ENCODE measurements at places on chromosomes 4 and X. TPM values are rescaled to one million over a fixed set of nuclear protein-coding genes. Genes with fewer than 3 reads are reported as not detected.

Gene CITED1
- polyA plus RNA-seq: 7.8 TPM

Gene RHOH
- polyA plus RNA-seq: 1.1 TPM

Gene IGFBP7
- 123 TPM for polyA plus RNA-seq

Gene MAGEB10
- polyA plus RNA-seq: not detected

Gene VSIG4
- 21.6 TPM for polyA plus RNA-seq

Gene GUCY1B1
- polyA plus RNA-seq: 55.6 TPM
